Central memory CD4-positive, alpha-beta T cell (primary cell): ENCODE measurements at places on chromosomes 7 and 10.

DNA sequence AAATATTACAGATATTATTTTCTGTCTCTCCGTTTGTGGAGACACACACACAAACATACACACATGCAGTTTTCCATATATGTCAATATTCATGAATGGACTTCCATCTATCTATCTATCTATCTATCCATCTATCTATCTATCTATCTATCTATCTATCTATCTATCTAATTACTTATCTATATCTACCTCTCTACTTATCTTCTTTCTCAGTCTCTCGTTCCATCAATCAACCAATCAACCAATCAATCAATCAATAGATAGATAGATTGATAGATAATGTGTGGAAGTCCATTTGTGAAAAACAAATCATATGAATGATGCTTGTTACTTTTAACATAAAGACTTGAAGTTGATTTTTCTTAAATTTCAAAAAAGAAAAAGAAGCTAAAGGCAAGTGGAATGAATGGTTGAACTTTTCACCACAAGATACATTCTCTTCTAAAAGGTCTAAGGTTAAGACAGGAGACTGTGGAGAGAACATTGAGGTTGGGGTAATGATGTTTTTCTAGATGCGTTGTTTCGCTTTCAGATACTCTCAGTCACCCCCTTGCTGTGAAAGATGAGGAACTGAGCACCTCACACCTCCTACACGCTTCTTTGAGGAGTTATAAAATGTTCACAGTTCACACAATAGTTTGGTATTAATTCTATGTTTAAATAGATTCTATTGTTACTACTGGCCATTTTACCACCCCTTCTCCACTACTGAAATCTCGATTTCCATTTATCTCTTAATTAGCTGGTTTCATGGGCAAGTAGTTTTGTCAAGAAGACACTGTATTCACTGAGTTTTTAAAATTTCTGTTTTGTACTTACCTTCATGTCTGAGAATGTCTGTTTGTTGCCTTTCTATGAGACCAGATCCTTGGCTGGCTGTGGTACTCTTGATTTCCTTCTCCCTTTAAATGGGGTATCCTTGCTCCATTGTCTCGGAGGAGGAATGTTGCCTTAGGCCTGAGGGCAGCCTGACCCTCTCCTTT is 114.1 kb downstream of the EMX2 start:
- no peak for DNase-seq

GRCh38 chr7:133199831-133200230 is 53.0 kb upstream of the EXOC4 start:
- no peak for DNase-seq

GRCh38 chr10:79356104-79356503 is 8.8 kb downstream of the PPIF start:
- no peak for DNase-seq

- DNase-seq = no peak
Measured at GRCh38 chr7:154960063-154960790, 42.7 kb downstream of the PAXIP1 start.

GRCh38 chr7:133936074-133936473 is 191.1 kb upstream of the LRGUK start:
- no peak for DNase-seq

DNA sequence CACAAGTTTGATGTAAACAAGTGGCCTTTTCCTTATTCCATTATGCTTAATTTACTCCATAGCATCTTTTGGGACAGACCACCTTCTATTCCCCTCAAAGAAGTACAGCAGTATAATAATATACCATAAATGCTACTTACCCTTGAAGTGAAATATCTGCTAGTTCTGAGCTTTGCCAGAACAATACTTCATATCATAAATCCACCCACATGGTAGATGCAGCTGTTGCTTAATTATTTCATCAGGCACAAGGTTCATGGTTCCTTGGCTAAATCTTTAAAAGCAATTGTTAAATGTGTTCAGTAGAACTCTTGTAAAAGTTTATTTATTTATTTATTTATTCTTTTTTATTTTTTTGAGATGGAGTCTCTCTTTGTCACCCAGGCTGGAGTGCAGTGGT is 32.9 kb downstream of the CSTF2T start:
- no peak for DNase-seq

DNA sequence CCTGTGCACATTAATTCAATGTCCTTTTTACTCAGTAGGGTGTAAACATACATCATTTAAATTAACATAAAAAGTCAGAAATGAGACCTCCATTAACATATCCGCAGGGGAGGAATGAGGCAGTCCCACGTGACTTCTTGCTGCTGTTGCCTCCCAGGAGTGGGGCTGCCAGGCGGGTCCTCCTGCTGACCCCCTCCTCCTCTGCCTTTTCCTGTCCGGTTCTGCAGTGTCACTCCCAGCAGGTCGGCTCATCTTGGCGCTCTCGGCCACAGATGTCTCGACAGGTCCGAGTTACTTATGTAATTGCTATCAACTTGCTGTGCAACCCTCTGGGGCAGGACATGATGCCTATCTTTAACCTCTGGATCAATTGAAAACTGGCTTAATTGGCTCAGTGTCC is 329.6 kb downstream of the GALNT17 start:
- DNase-seq = no peak

DNA sequence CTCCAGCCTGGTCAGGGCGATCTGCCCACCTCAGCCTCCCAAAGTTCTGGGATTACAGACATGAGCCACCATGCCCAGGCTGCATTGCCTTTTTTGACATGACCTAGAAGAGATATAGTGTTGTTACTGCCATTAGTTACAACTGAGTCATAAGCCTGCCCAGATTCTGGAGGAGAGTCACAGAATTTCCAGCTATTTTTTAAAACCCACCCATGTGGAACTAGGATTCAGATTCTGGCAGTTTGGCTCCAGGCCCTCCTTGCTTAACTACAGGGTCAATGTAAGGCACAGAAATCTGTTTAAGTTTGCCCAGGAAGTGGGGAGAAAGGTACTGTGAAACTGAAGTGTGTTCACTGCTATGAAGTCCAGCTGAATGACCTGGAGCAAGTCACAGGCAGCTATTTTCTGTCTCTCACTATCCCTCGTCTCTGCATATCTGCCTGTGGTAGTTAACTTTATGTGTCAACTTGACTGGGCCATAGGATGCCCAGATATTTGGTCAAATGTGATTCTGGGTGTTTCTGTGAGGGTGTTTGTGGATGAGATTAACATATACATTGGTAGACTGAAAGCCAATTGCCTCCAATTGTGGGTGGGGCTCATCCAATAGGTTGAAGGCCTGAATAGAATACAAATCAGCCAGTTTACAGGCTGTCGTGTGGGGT is 8.4 kb upstream of the MARVELD1 start:
- DNase-seq = no peak

- DNase-seq = no peak
Measured at GRCh38 chr10:102262744-102263370, 17.5 kb downstream of the GBF1 start.

GRCh38 chr10:91745090-91745831 is 53.0 kb upstream of the TNKS2 start:
- no peak for DNase-seq

- no peak for DNase-seq
Measured at GRCh38 chr10:114513381-114513792, 109.1 kb upstream of the AFAP1L2 start.

DNA sequence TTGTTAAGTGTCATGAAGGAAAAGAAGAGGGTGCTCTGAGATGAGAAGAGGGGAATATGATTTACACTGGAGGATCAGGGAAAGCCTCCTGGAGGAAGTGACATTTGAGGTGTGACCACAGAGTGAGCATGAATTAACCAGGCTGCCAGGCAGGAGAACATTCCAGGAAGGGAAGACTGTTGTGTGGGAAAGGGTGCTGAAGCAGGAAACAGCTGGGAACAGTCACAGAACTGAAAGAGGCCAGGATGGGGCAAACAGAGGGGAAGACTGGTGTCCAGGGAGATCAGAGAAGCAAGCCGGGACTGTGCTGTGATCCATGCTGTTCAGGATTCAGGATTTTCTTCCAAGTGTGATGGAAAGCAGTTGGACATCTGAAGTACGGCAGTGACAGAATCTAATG is 14.9 kb downstream of the HIPK2 start:
- no peak for DNase-seq
